ENCODE measurements at places on chromosomes 3 and 15. TPM values are rescaled to one million over a fixed set of nuclear protein-coding genes. Genes with fewer than 3 reads are reported as not detected.

Gene EPHA3
- total RNA-seq, result 0.59 TPM

Gene CYP1A2
- total RNA-seq, result not detected

Gene CD86
- total RNA-seq, result not detected

Gene CFAP161
- 0.24 TPM for total RNA-seq

Gene TMEM266
- 0.81 TPM for total RNA-seq

Gene SCN11A
- 0.17 TPM for total RNA-seq

Gene ZCWPW2
- total RNA-seq, result 0.31 TPM

Gene WDR93
- total RNA-seq, result not detected

Gene FANCD2OS
- total RNA-seq, result not detected

Gene GP5
- total RNA-seq, result not detected

Gene CLDN18
- total RNA-seq, result not detected

GRCh38 chr3:122533931-122534334, 19.2 kb upstream of the KPNA1 start:
- DNase-seq, result no peak

GRCh38 chr15:69311319-69311721, 12.6 kb downstream of the PAQR5 start:
- no peak for DNase-seq

GRCh38 chr15:49758856-49759255, 138.0 kb downstream of the DTWD1 start:
- DNase-seq, result no peak

GRCh38 chr3:136193278-136194054, 2.7 kb downstream of the MSL2 start:
- DNase-seq, result no peak

DNA sequence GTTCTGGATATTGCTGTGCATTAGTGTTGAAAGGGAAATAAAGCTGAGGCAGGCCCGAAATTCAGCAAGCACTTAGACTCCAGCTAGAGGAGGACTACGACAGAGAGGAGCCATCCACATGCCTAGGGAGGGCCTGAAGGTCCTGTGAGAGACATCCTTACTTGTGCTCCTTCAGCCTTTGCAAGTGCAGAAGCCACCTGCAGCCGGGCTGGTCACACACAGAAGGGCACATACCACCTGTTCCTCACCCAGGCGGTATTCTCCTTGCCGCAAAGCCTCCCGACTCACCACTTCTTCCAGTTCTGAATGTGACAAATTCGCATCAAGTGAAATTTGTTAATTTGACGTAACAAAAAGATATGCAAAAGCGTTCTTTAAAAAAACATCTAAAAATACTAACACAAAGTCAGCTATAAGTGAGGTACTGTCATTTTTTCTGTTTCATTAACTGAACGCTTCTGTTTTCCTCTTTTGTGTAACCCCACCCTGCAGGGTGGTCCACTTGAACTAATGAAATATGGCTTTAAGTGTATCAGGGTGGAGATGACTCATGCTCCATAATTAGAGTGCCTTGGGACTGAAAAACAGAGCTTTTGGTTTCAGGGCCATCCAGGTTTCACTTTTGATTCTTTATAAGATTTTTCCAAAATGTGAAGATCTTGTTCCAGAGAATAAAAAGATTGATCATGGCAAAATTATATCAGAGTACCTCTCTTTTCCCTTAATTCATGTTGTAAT, 467.9 kb upstream of the ATP11B start:
- DNase-seq, result no peak

DNA sequence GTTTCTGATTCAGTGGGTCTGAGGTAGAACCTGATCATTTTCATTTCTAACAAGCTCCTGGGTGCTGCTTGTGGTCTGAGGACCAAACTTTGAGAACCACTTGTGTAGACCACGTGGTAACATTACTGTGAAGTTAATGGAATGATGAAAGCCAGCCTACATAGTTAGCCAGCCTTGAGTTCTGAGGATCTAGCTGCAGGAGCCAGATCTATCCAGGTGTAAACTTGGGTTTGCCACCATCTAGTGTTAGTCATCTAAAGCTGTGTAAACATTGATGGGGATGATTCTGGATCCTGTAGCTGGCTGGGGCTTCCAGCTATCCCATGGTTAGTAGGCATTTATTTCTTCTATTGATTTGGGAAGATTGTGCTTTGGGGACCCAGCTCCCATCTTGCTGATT, 170.0 kb downstream of the TMEM108 start:
- no peak for DNase-seq

DNA sequence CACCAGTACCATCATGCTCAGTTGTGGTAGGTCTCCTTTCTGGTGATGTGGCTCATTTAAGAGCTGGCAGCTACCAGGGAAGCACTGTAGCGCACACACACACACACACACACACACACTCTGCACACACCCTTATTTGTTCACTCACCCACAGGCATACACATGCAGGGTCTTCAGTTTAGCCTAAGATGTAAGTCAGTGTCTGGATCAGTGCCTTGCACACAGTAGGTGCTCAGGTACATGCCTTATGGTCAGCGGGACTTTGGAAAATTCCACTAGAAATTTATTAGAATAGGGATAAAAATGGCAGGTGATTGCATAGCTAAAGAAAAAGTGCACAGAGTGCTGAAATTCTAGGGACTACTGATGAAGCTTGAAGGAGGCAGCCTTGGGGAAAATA, 23.6 kb downstream of the XYLB start:
- DNase-seq, result no peak

DNA sequence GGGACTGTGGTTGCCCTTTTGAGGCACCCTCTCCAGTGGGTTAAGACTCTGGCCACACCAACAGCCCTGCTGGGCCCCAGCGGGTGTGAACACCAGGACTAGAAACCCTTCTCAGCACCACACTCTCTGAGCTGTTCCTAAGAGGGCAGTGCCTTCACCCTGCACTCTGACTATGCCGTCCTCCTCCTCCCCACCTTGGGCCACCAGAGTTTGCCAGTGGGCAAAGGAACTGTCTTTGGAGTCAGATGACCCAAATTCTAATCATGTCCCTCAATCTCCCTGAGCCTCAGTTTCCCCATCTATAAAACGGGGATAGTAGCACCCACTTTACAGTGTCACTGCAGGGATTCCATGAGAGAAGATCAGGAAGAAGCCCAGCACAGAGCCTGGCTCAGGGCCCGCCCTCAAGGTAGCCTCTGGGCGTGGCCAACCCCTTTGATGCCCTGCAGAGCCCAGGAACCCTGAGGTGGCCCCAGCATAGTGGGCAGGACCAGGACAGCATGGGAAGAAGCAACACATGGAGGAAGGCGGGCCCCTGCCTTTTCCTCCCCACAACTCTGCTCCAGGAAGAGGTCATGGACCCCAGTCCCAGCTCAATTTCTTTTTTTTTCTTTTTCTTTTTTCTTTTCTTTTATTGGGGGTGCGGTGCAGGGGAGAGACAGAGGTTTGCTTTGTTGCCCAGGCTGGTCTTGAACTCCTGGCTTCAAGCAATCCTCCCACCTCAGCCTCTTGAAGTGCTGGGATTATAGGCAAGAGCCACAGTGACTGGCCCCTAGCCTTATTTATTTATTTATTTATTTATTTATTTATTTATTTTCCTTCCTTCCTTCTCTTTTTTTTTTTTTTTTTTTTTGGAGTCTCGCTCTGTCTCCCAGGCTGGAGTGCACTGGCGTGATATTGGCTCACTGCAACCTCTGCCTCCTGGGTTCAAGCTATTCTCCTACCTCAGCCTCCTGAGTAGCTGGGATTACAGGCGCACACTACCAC, 115.7 kb upstream of the LINGO1 start:
- DNase-seq, result peak; percentile 47

DNA sequence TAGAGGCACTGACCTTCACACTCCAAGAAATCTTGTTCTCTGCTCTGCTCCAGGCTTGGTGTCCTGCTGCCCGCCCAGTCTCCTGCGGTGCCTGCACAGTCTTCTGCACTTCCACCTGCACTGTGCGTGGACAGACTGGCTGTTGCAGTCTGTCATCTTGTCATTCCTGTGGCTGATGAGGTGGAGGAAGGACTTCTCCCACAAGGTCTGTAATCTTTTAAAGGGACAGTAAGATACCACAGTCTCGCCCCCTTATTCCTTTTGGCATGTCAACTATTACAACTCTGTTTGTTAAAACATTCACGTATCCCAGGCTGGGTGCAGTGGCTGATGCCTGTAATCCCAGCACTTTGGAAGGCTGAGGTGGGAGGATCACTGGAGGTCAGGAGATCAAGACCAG, 54.1 kb upstream of the IGF2BP2 start:
- no peak for DNase-seq

- no peak for DNase-seq
Measured at GRCh38 chr15:97235611-97235985, 724.9 kb upstream of the ARRDC4 start.

- no peak for DNase-seq
Measured at GRCh38 chr3:77338195-77338594, 298.3 kb downstream of the ROBO2 start.

GRCh38 chr15:98443526-98443925, 204.8 kb upstream of the IGF1R start:
- no peak for DNase-seq

DNA sequence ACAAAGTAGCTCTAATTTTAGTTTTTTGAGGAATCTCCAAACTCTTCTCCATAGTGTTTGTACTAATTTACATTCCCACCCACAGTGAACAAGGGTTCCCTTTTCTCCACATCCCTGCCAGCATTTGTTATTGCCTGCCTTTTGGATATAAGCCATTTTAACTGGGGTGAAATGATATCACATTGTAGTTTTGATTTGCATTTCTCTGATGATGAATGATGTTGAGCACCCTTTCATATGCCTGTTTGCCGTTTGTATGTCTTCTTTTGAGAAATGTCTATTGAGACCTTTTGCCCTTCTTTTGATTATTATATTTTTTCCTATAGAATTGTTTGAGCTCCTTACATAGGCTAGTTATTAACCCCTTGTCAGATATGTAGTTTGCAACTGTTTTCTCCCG, 239.9 kb upstream of the TPM1 start:
- no peak for DNase-seq

DNA sequence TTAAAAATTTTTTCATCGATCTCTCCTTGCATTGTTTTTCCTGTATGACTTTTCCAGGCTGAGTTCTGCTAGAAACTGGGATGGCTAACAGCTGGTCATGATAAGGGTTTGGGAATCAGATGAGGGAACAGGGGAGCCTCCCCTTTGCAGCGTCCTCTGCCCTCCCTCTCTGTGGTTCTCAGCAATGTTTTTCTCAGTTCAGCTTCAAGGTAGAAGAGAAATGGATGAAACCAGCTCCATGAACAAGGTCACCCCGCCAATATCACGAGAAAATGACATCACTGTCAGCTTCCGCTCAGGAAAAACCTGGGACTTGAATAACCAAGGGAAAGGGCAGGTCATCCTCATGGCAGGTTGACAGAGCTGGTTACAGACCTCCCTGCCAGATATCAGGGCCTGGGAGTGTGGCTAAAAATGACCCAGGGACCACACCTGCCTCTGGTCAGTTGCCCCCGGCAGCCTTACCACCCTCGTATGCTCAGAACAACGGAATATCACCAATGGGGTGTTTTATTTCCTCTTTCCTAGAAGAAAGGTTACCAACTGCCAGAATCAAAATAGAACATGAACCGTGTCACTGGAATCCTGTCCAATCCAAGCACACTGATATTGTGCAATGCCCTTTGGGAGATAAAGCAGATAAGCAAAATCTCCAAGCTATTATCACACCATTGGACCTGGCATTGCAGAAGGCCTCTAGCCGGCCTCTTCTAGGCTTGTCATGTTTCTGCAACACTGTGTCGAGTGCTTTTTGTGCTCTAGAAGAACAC, 26.1 kb downstream of the LSM3 start:
- no peak for DNase-seq

DNA sequence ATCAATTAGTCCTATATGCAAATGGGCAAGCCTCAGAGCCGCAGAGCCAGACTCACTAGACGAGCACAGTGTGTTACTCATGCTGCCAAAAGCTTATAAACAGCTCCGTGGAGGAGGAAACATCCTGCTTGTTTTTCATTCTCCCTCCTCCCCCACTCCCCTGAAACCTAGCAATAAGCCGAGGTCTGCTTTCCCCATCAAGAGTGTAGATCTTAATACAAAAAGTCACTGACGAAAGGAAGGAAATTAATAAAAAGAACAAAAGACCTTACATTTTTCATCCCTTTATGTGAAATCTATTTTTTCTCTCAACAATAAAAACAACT, 88.5 kb downstream of the XXYLT1 start:
- DNase-seq, result no peak

GRCh38 chr3:169379496-169380090, 283.9 kb downstream of the MECOM start:
- no peak for DNase-seq

- no peak for DNase-seq
Measured at GRCh38 chr3:105938806-105939205, 70.0 kb upstream of the CBLB start.

DNA sequence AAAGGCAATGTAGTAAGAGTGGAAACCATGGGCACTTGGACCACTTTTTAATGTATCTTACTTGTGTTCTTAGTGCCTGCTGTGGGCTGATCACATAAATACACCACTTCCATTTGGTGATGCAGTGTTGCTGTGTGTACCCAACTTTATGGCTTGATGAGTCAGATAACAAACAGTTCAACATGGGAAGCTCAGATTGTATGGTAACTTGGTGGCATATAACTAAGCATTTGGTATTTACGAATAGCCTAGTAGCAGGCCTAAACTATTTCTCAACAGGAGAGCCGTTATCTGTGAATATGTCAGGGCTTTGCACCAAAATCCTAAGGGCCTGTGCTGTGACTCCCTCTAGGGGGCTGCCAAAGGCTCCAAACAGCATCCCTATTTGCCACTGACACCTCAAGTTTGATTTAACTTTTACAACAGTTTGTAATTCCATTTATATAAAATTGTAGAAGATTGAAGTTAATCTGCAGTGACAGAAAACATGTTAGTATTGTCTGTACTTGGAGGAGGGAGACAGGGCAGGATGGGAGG, 640.4 kb upstream of the CADM2 start:
- peak; percentile 33 for DNase-seq

DNA sequence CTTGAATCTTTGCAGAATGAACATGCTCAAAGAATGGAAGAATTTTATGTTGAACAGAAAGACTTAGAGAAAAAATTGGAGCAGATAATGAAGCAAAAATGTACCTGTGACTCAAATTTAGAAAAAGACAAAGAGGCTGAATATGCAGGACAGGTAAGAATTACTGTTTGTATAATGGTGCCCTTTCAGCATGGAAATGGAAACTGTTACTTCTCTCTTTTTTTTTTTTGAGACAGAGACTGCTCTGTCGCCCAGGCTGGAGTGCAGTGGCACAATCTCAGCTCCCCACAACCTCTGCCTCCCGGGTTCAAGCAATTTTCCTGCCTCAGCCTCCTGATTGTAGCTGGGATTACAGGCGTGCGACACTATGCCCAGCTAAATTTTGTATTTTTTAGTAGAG, 27.6 kb upstream of the CLDN11 start:
- DNase-seq, result no peak

GRCh38 chr3:42934111-42934510, 28.2 kb downstream of the ZNF662 start:
- DNase-seq, result no peak

Data from H9 (cell line).